SHP77 treated with DMSO at 0.1 percent for 48 hours (cell line): ENCODE measurements at places on chromosomes 1 and 21.

DNA sequence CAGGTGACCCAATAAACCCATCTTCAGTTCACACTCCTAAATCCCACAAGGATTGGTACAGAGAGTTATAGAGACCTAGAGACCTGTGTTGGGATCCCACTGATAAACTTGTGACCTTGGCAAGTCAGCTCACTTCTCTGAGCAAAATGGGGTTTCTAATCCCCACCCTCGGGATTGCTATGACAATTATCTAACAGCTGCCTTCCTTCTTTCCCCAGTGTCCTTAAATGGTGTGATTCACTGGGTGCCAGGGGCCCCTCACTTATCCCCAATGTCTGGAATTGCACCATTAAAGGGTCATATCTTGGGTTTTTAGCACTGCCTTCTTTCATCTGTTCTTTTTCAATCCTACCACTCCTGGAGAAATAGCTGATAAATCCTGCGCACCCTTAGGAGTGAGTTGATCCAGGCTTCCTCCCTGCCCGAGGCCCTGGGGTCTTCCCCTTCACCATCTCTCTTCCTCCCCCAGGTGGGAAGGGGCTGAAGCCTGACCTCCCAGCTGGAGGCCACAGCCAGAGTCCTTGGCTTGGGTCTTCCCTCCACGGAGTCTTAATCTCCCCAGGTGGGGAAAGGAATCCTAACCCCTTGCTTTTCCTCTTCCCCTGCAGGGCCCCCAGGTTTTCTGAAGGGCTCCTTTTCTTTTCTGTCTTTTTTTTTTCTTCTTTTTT, 39.7 kb downstream of the LACTBL1 start:
- no peak for DNase-seq

DNA sequence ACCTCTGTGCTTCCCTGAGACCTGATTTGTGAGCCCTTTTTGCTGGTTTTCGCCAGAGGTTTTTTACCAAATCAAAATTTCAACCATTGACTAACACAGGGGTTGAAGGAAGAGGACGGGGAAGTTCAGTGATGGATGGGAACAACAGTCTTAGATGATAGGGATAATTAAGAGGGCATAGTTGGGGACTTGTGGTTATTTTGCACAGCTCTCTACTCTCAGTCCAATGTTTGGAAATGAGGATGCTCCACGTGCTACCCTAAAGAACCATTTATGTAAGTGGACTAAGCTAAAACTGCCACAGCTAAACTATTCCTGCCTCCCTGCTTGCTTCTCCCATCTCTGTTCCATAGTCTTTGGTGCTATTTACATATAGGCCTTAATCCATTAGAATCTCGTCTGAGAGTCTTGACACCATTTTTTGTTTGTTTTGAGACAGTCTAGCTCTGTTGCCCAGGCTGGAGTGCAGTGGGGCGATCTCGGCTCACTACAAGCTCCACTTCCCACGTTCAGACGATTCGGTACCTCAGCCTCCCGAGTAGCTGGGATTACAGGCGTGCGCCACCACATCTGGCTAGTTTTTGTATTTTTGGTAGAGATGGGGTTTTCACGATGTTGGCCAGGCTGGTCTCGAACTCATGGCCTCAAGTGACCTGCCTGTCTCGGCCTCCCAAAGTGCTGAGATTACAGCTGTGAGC, 684 bp upstream of the MCL1 start:
- no peak for DNase-seq

- DNase-seq, result no peak
Observed at GRCh38 chr1:48030211-48030610, 33.0 kb upstream of the TRABD2B start.

- DNase-seq, result no peak
Observed at GRCh38 chr1:89708751-89709375, 75.9 kb downstream of the LRRC8C start.
